ENCODE measurements at places on chromosomes 3 and 15.
A peak's percentile ranks its signal among the peaks of the same experiment; 100 is the strongest.

GRCh38 chr3:71066849-71067261 is 516.7 kb downstream of the FOXP1 start:
- DNase-seq = no peak

DNA sequence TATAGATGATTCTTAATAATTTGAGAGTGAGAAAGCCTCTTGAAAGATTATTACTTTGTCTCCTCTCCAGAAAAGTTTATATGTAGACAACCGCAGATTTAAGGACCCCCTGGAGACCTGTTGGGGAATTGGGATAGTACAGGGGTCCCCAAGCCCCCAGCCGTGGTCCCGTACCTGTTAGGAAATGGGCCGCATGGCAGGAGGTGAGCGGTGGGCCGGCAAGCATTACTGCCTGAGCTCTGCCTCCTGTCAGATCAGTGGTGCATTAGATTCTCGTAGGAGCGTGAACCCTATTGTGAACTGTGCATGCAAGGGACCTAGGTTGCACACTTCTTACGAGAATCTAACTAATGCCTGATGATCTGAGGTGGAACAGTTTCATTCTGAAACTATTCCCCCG is 78.3 kb downstream of the PFN2 start:
- DNase-seq = no peak

DNA sequence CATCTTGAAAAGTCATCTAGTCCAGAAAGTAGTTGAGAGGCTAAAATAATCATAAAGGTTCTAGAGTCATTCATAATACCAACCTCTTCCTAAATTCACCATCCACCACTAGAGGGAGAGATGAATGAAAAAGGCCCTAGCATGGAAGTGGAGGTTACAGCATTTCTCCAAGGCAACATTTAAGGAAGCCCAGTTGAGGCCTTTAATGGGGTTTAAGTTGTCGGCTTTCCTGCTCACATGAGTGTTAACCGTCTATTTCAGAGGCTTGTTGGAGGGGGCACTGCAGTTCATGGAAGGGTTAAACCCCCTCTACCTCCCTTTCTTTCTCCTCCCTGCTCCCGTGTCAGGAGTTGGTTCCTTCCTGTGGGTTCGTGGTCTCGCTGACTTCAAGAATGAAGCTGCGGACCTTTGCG is 3.8 kb upstream of the SLCO3A1 start:
- no peak for DNase-seq

DNA sequence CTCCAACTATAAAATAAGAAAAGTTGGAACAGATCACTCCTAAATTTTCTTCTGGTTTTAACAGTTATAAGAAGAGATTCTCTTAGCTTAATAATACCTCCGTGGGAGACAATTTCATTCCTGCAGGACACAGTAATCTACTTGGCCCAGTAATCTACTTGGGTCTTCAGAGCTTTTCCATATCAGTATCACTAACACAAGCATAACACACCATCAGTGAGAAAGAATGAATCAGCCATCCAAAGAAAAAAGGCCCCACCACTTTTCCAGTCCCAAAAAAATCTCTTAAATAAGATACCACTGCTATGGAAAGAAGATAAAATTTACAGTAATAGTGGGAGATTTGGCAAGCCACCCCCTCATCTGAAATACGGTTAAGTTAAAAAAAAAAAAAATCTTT is 20.2 kb downstream of the SIN3A start:
- no peak for DNase-seq

GRCh38 chr15:94238539-94239118 is 7.3 kb downstream of the MCTP2 start:
- DNase-seq = peak; percentile 19

DNA sequence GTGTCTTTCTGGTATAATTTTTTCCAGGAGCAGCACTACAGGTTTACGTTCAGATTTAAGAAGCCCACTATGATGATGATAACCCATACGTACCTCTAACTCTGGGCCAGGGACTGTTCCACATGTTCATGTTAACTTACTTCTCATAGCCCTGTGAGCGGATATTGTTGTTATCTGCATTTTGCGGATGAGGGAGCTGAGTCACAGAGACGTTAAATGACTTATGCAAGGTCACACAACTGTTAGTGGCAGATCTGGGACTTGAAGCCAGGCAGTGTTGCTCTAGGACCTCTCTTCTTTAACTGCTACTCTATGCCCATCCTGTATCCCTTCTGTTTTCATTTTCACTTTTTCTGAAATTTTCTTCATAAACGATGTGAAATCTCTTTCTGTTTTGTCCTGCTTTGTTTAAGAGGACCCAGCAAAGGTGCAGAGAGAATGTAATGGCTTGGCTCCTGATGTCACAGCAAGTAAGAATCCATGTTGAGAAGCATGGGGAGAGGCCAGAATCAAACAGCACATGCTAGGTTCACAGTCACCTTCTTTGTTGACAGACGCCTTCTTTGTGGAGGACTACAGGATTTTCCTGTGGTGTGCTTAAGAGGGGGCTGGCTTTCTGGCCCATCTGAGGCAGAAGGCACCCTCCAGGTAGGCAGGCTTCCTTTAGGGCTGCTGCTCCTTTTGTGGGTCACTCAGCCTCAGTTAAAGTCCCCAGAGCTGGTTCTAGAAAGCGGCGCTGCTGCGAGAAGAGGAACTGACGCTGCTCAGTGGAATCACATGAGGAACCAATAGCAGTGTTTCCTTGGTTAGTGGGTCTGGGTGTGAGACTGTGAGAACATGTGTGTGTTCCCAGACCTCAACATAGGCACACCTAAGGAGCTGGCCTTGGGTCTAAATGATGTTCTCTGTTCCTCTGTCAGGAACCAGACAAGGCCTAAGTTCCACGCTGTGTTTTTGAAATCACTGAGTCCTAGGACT is 121.6 kb downstream of the TMEM108 start:
- no peak for DNase-seq

- no peak for DNase-seq
Measured at GRCh38 chr3:39166134-39166710, 12.8 kb upstream of the CSRNP1 start.

DNA sequence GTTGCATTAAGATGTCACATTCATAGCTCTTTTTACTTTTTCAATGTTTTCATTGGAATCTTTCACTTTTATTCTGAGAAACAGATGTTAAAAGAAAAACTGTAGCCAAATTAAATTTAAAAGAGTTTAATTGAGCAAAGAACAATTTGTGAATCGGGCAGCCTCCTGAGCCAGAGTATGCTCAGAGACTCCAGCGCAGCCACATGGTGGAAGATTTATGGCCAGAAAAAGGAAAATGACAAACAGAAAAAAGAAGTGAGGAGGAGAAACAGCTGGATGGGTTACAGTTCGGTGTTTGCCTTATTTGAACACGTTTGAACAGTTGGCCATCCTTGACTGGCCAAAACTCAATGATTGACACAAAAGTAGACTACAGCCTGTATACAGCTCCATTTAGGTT is 33.8 kb upstream of the RAB11A start:
- no peak for DNase-seq

DNA sequence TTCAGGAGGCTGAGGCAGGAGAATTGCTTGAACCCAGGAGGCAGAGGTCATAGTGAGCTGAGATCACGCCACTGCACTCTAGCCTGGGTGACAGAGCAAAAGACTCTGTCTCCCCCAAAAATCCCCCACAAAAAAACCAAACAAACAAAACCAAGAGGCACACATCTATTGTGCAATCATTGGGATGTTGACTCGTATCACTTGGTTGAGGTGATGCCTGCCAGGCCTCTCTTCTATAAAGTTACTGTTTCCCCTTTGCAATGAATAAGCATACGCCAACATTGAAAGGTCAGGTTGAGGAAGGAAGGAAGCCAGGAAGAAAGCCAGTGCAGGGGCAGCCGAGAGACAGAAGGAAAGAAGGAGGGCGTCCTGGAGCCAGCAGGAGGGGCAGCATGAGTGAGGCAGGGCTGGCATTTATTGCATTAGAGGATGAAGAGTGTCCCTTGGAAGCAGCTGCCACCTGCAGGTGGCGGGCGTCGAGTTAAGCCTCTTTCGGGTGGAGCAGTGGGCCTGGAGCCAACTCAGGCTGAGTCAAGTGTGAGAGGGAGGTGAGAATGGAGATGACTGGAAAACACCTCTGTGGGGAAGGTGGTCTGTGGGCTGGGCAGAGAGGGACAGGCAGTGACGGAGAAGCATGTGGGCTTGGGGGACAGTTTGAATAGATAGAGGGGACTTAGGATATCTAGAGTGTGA is 8.3 kb upstream of the CSPG4 start:
- peak; percentile 92 for DNase-seq

Data from Peyer's patch (tissue), 4 donors.